Amygdala (tissue), 56 donors: ENCODE measurements at places on chromosomes 16 and 17.

- no peak for DNase-seq
These were observed 81.2 kb downstream of the TIMM22 start for GRCh38 chr17:1077986-1078711.

DNA sequence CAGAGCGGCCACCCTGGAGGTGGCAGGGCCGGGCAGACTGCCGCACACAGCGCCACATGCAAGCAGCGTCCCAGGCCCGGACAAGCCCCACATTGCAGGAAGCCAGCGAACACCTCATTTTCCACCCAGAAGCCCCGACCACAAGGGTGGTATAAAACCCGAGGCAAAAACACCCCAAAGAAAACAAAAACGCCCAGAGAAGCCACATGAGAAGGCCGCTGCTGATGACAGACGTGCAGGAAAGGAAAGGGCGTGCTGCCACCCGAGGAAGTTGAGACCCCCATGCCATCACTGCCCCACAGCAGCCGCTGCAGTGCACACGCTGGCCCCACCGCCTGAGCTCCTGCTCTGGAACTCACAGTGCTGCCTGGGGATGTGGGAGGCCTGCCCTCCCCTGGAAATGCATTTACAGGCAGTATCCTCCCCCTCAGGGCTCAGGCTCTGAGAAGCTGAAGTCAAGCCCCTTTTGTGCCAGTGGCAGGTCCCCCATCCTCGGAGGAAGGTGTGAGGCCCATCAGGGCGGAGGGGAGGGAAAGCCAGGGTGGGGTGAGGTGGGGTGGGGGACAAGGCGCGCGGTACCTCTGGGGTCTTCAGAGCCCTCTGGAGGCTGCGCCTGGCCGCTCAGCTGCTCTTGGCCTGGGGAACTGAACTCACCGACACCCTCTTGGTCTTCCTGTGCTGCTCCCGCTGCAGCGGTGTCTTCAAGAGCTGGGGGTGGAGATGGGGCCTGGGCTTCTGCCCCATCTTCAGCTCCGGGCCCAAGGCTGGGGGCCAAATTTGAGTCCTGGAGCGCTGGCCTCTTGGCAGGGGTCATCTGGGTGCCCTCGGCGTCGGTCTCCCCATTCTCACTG, 62.0 kb downstream of the IL21R start:
- DNase-seq = no peak

GRCh38 chr16:17129971-17130370, 340.8 kb downstream of the XYLT1 start:
- no peak for DNase-seq

DNA sequence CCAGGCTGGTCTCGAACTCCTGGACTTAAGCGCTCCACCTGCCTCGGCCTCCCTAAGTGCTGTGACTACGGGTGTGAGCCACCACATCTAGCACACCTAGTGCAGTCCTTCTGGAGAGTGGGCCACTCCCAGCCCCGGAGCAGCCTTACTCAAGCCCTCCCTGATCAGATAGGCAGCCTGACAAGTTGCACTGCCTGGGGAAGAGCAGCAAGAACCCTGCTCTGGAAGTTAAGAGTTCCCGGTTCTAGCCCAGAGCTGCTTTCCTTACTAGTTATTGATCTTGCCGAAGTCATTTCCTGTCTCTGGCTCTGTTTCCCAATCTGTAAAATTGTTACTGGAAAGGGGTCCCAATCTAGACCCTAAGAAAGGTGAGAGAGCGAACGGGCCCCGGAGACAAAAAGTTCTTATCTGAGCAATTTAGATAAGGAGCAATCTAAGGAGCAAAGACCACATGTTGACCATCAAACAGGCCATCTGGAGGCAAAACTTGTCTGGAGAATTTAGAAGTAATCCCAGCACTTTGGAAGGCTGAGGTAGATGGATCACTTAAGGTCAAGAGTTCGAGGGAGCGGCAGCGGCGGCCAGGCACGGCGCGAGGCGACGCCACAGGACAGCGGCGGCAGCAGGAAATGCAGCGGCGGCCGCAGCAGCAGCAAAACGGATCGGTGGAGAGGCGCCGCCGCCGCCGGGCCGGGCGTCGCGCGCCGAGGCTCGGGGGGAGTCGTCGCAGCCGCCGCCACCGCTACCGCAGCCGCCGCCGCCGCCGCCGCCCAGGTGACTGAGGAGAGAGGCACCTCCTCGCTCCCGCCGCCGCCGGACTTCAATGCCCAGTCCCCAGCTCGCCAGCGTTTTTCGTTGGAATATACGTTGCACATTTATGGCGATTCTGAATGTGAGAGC, 4.3 kb upstream of the NAGLU start:
- DNase-seq = peak; percentile 55

DNA sequence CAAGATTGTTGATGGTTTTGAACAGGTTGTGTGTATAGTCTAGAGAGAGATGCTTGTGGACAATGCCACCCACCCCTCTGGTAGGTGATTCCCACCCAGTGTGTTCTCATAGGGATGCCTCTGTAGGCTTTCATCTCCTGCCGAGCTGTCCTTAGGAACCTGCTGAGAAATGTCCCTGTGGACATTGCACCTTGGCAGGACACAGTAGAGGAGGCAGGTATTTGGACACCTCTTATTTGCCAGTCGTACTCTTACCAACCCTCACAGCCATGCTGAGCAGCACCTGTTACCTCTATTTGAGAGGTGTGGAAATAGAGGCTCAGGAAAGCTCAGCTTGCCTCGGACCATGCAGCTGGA, 33.2 kb downstream of the EPN2 start:
- DNase-seq = no peak

DNA sequence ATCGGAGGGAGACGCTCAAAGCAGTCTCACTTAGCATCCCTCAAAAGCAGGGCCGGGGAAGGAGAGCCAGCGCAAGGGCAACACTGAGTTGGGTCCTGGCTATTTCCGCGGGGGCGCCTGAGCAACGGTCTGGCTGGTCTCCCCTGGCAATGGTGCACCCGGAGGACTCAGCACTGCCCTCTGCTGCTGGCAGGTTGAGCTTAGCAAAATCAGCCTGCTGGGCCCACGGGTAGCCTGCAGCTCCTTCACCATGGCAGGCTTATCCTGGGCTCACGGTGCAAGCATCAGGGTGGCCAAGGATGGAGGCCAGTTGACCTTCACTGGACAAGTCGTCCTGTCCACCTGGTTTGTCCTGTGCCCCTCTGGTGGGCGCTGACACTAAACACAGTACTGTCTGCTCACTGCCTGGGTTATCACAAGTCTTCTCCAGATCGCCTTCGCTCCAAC, 14.4 kb upstream of the ALDH3A1 start:
- peak; percentile 21 for DNase-seq

- DNase-seq = no peak
These were observed 135.9 kb downstream of the KATNIP start for GRCh38 chr16:27685807-27686206.

DNA sequence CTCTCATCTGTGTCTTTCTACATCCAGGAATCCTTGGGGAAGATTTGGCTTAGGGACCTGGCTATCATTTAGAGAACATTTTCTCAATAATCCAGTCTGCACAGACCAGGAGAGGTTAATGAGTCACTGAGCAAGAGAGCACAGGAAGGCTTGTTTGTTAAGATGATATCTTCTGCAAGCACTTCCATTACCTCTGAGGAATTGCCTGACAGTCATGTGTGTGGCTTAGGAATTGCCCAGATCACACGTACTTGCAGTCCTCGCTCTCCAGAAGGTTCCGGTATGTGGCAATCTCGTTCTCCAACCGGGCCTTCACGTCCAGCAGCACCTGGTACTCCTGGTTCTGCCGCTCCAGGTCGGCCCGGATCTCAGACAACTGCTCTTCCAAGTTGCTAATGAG, 3.3 kb downstream of the KRT37 start:
- no peak for DNase-seq

DNA sequence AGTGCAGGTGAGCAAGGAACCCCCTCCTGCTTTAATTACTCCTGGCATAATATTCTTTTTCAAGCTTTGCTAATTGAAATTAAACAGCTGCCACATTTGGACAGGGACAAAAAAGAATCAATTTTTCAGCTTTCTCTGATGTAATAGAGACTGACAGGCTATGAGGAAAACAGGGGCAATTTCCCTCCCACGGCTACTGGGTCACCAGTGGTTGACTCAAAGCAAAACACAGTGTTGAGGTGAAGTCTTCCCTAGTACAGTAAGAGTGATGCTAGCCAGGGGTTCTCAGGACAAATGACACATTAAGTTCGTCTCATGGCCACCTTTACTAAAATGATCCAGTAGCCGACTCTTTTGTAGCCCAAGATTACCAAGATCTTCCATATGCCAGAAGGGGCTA, 38.6 kb upstream of the PMFBP1 start:
- DNase-seq = no peak

DNA sequence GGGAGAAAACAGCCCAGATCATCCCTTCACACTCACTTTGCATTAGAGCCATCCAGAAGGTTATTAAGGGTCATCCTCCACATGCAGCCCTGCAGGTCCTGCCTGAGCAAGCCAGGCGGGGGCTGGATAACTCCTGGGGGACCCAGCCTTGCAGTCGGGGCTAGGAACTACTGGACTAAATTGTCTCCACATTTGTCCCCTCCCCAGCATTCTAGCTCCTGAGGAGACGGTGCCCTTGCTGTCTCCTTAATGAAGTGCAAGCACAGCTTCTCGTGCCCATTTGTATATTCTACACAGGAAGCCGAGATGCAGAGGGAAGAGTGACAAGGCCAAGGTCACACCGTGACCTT, 185.2 kb downstream of the C16orf95 start:
- DNase-seq = no peak
